HT1080 (cell line): ENCODE measurements at places on chromosomes 11 and 22. TPM values are rescaled to one million over a fixed set of nuclear protein-coding genes. Genes with fewer than 3 reads are reported as not detected.

DNA sequence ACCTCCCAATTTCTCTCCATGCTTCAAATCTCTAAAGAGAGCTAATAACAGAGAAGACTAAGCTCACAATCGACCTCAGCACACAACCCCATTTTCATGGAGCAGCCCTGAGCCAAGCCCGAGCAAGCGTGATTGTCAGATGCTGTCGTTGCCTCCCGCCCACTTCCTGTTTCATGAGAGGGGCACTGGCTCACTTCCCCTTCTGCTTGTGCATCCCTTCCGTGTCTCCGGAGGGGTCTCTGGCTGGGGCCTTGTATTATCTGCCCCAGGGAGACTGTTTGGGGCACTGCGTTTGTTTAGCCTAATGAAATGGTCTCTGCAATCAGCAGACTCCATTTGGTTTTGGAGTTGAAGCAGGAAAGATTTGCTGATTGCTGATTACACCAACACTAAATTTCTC is 181.3 kb upstream of the SEZ6L start:
- no peak for DNase-seq

GRCh38 chr11:34395916-34396550 is 38.2 kb upstream of the ABTB2 start:
- peak; percentile 64 for DNase-seq

- peak; percentile 53 for DNase-seq
These were observed 45.3 kb upstream of the HMGXB4 start for GRCh38 chr22:35212009-35212408.

DNA sequence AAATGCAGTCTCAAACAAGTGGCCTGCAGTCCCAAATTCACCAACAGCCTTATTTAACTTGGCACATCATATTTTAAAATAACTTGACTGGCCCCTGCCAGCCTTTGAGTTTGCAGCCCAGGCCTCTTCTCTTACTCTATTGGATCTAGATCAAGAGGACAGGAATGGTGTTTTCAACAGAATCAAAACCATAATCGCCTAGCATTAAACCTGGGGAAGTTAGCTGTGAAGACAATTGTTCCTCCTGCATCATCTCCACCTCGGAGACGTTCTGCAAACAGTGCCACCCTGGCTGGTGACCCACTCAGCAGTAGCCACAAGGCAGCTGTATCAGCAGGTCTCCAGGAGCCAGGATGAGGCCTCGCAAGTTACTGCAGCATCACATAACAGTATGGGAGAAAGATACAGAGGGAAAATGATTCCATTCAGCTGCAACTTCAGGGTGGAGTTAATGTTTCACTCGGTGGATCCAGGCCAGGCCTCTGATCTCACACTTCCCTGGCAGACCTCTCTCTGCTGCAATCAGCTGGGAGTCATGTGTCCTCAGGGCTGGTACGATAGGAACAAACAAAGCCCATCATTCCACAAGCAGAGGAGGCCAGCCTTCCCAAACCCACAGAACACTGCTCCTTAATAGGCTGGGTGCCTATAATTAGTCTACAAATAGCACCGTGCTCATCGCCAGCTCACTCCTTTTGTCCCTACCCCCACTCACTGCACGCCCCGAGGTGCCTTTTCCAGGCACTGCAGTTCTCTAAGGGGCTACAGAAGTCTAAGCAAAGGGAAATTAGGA is 18.6 kb upstream of the SCN2B start:
- DNase-seq = peak; percentile 43

GRCh38 chr22:48579928-48580309 is 1247.8 kb downstream of the BRD1 start:
- no peak for DNase-seq

GRCh38 chr11:74731301-74732094 is at the start of gene CHRDL2:
Gene CHRDL2 (minus strand): TSS chr11:74731426. CDS start chr11:74730888, 538 bp downstream.
- DNase-seq = no peak

- no peak for DNase-seq
These were observed 77.4 kb downstream of the RELT start for GRCh38 chr11:73453562-73453961.

DNA sequence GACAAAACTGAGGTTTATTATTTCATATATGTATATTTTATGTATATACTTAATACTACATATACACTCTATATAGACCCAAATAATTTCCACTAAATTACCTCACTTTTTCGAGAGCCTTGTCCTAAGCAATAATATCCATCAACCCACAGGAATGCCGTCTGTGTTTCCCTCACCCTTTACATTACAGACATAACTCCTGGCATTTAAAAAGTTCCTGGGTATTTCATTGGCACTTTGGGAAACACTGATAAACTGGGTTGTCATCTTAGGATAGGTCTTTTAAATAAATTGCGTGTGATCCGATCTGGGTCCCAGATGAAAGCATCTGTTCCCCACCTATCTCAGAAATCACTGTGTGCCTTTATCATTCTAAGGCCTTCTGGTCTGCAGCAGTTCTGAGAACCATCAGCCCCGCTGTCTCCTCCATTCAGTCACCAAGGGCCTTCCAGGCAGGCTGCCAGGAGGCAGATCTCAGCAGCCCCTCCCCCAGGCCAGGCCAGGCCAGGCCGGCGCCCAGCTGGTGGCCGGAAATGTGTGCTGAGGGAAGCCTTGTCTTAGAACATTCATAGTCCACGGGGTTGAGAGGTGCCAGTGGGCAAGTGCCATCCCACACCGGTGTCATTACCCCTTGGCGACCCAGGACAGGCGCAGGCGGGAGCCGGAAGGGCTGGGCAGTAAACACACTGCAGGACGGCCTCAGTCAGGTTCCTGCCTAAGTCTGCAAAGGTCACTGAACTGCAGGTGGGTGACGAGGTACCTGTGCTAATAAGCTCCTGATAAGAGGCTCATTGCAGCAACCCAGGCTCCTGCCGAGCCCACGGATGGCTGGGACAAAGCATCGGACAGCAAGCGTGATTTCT is 3.3 kb downstream of the FGF19 start:
- DNase-seq = peak; percentile 81

The XKR3 gene
- total RNA-seq = 0.42 and 0.97 TPM in 2 replicates

DNA sequence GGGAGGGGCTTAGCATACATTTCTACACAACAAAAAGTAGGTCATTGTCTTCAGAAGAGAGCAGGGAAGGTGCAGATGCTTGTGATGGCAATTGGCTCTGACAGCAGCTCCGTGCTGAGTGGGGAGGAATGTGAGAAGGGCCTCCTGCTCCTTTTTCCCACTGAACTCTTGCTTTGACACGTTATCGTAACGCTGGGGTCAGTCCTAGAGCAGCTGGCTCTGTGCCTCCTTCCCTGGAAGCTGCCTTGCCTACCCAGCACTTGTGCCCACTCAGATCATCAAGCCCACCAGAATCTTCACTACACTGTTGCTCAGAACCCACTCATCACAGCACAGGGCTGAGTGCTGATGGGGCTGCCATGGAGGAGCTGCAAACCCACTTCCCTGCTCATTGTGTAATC is 14.9 kb upstream of the NAV2 start:
- no peak for DNase-seq

GRCh38 chr22:23856721-23857605 is 712 bp upstream of the SLC2A11 start:
- no peak for DNase-seq

DNA sequence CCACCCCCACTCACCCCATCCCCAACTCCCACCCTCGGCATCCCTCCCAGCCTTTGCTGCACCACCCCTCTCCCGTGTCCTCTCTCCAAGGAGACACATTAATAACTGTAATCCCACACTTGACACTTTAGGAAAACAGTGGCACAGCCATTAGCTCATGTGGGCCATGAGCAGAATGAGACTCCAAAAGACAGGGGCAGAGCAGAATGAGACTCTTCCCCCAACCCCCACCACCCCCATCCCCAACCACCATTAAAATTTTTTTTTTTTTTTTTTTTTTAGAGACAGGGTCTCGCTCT is 6.2 kb upstream of the SLCO2B1 start:
- no peak for DNase-seq

The OR10D3 gene
- total RNA-seq = not detected in 2 replicates

DNA sequence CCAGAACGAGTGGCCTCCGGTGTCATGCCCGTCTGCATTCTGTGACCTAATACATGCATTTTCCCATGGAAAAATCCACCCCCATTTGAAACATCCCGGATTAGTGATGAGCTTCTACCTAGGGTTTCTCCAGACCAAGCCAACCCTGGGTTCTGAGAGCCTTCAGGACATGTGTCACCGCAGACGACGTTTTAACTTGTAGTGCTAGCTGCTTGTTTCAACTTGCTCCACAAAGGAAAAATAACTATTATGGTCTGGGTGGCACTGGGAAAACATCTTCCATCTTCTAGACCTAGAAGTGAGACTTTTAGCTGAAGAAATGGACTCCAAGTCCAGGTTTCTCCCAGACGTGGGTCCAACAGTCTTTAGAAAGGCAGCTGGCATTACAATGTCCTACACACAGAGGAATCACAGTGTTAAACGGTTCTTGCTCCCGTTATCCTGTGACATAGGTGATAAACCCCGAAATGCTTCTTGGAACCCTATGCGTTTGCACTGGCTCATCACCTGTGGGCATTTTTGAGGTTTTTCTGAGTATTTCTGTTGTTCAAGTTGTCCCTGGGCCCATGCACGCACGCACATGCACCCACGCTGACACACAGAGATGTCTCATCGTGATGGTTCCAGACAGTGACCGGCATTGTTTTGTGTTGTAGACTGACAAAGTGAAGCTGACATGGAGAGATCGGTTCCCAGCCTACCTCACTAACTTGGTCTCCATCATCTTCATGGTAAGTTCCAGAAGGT is 46.6 kb upstream of the FADD start:
- no peak for DNase-seq

The MEI1 gene
- total RNA-seq = 1.4 and 2.4 TPM in 2 replicates

The CNTF gene
- 0.70 and 1.3 TPM in 2 replicates for total RNA-seq

GRCh38 chr11:120097721-120098385 is 40.1 kb downstream of the TRIM29 start:
- DNase-seq = no peak

- no peak for DNase-seq
These were observed 168.7 kb downstream of the EFCAB6 start for GRCh38 chr22:43643387-43643786.

The TMPRSS5 gene
- 0.13 and 0.14 TPM in 2 replicates for total RNA-seq

GRCh38 chr11:130831506-130831905 is 84.8 kb downstream of the SNX19 start:
- DNase-seq = no peak

The KRTAP5-10 gene
- not detected in 2 replicates for total RNA-seq

DNA sequence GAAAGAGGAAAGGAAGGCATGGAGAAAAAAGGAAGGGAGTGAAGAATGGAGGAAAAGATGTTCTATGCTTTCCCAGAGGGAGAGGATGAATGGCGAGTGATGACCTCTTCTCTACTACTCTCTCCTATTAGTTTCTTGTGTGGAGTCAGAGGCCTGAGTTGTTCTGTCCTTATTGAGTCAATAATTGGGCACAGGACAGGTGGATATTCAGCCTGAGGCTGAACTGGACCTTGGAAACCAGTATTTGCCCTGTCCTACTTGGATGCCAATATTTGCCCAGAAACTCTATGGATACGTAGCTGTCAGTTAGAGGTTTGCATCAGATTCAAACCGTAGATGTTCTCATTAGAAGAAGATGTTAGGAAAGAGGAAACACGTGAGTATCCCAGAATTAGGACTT is 17.6 kb upstream of the SWAP70 start:
- no peak for DNase-seq

The NRGN gene
- 9.1 and 17.5 TPM in 2 replicates for total RNA-seq

The GGTLC3 gene
- total RNA-seq = not detected in 2 replicates

DNA sequence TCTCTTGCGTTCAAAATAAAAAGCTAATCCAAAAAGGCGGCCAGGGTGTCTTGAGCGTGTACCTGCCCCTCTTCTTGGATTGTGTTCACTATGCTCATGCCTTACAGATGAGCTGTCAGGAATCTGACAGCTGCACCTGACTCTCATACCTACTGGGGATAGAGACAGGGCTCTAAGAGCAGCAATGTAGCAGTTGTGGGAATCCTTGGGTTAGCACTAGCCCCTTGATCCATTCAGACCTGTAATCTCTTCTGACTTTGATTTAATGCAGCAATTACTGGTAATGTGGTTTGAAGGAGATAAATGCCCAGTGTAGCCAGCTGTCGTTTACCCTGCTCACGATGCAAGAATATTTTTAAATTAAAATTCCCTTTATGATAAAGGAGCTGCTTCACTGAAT is 145.8 kb downstream of the APOL5 start:
- DNase-seq = no peak

DNA sequence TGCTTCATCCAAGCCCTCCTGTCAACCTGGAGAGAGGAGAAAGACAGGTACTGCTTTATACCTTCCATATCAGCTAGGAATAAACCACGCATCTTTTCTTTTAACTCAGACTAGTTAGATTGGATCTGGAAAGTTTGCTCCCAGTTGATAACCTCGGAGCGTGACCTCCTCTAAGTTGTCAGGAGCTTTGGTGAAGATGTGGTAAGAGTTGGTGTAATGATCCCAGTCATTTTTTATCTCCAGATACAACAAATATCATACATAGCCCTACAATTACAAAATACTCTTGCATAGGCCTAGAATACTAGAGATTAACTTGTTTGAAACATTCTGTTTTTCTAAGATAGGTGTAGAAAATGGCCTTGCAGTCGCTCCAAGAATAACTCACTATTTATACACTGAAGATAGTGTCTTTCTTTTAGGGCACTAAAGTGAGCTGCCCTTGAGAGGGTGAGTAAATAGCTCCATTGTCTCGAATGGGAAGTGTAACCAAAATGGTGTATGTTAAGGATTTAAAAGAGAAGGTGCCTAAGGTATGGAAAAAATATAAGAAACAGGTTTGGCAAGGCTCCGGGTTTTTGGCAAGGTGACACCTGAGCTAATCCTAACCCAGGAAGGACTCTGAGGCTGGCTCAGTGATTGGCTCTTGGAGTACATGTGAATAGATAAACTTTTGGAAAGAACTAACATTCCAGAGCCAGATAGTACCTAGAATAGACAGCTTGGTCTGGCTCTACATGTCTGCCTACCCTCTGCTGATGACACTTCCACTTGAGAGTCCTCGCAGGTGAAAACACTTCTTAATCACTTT is 59.4 kb downstream of the GLYATL1 start:
- no peak for DNase-seq

The LARGE1 gene
- total RNA-seq = 1.0 and 1.8 TPM in 2 replicates

The PHETA2 gene
- not detected in 2 replicates for total RNA-seq

The APLNR gene
- total RNA-seq = not detected in 2 replicates

The OR8G5 gene
- not detected in 2 replicates for total RNA-seq

DNA sequence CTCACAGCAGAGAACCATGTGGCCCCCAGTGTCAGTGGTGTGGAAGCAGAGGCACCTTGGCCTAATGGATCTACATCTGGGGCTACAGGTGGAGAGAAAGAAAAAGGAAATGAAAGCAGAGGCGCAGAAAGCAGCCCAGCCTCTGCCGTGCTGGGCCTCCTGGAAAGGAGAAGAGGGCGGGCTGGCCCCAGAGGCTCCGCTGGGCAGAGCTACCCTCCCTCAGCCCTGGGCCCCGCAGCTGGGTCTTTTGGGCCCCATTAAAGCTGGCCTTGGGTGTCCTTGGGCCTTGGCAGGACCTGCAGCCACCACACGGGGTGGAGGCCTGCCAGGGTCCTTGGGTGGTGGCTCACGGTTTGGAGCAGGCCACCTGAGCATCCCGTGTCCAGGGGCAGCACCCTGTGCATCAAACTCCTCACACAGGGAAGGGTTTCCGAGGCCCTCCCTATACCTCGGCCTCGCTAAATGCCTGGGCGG is 31.6 kb upstream of the GAL start:
- DNase-seq = no peak

- DNase-seq = no peak
These were observed 6.8 kb downstream of the TOLLIP start for GRCh38 chr11:1302461-1303125.

- no peak for DNase-seq
These were observed 7.6 kb downstream of the XBP1 start for GRCh38 chr22:28792491-28793383.

The SCN3B gene
- 0.03 and 0.06 TPM in 2 replicates for total RNA-seq
